Stimulated activated CD4-positive, alpha-beta T cell treated with anti-CD3 and anti-CD28 coated beads, Interleukin-4, amount 100 ng/mL, for 48 hours (primary cell): ENCODE measurements at places on chromosomes 13 and 19.

GRCh38 chr19:48737360-48737998 is 2.9 kb downstream of the RASIP1 start:
- no peak for DNase-seq

GRCh38 chr19:5186293-5187050 is 154.1 kb downstream of the PTPRS start:
- no peak for DNase-seq

DNA sequence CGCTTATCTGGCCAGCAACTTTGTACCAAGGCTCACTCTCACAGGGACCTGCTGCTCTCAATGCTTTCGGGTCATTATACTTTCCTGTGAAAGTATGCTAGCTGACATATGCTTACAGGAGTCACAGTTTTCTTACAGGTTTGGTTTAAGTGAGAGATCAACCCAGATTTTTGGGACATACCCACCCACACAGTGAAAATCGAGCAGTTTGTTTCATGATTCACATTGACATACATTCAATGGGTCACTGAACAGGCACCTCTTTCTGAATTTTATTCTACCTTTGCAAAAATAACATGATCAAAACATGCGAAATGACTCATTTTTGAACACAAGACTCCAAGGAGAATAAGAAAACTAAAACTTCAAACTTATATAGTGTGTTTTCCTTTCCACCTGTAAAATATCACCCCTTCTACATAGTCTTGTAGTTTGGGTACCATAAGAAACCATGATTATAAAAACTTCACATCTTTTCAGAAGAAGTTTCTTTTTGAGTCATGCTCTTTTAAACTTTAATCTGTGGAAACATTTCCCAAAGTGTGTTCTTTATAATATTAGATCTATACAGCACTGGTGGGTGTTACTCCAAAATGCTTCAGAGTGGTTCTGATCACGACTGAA is 44.3 kb upstream of the TEX29 start:
- no peak for DNase-seq

GRCh38 chr19:19900139-19900728 is 512 bp upstream of the ZNF93 start:
- no peak for DNase-seq

DNA sequence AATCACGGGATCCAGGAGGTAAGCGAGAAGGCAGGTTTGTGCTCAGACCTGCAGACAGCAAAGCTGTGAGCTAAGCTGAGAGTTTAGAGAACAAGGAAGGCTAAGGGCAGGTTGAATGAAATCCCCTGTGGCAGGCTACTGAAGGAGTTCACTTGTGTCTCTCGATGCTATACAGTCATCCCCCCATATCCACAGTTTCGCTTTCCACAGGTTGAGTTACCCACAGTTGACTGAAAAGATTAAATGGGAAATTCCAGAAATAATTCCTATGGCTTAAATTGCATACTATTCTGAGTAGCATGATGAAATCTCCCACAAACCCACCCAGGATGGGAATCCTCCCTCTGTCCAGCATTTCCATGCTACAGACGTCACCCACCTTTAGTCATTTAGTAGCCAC is 49.6 kb downstream of the ABCC4 start:
- DNase-seq, result no peak

- DNase-seq, result no peak
These were observed 109.6 kb downstream of the KLF5 start for GRCh38 chr13:73168226-73168952.

- no peak for DNase-seq
These were observed 454 bp downstream of the TIMM44 start for GRCh38 chr19:7942981-7943443.
